ENCODE measurements at places on chromosomes 4 and X.

- no peak for DNase-seq
These were observed 40.0 kb downstream of the MOSPD2 start for GRCh38 chrX:14913241-14913640.

GRCh38 chrX:107683124-107683895 lies 55.0 kb downstream of the PRPS1 start:
- DNase-seq, result no peak

DNA sequence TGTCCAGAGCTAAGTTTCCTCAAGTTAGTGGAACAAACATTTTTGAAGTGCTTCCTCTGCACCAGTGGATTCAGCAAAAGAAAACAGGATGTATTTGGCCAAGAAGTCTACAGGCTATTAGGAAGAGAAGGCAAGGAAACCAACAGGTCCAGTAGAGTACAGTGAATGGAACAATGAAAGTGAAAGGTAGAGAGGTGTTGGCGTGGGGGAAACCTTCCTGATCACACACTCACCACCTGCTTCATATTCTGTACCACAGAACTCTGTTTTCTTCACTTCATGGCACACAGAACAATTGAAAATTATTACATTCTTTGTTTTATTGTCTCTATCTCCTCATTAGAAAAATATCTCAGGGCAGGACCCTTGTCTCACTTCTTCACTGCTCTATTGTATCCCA lies 417.4 kb upstream of the FMR1 start:
- DNase-seq, result no peak

GRCh38 chr4:173698557-173699262 lies 168.7 kb upstream of the HAND2 start:
- no peak for DNase-seq

GRCh38 chr4:61921920-61922319 lies 721.8 kb downstream of the ADGRL3 start:
- DNase-seq, result no peak

DNA sequence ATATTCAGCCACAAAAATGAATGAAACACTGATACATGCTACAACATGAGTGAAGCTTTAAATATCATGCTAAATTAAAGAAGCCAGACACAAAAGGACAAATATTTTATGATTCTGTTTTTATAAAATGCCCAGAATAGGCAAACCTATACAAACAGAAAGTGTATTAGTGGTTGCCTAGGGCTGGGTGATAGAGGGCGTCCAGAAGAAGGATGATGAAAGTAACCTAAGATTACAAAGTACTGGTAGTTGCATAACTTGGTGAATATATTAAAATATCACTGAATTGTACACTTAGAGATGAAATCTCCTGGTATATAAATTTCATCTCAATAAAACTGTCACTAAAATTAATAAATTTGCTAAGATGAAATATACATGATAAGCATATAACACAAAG lies 67.5 kb downstream of the FBXW7 start:
- no peak for DNase-seq

- DNase-seq, result no peak
These were observed 139.9 kb downstream of the RNF150 start for GRCh38 chr4:140993370-140993769.

GRCh38 chr4:75733369-75733768 lies 9.0 kb downstream of the USO1 start:
- DNase-seq, result no peak

- DNase-seq, result no peak
These were observed 24.6 kb upstream of the TBL1X start for GRCh38 chrX:9440116-9440844.

- DNase-seq, result no peak
These were observed 695.4 kb downstream of the ARAP2 start for GRCh38 chr4:35548921-35549320.

DNA sequence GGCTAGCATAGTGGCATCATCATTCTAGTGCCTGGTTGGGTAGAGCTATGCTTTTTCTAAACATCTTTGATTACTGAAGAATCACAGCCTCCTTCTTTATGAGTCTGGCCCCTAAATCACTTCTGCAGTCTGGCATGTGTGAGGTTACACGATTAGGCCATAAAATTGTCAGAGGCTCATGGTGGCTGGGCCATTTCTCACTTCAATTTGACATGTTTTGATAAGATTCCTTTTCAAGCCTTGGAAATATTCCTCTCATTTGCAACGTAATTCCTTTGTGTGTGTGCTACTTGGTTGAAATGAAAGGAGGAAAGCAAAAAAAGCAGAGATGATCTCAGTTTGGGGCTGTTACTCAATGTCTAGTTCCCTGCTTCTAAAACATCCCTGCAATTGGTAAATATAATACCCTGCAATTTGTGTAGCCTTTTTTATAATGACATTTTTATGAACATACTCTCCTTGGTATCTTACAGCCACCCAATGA lies 6.2 kb downstream of the CCKAR start:
- no peak for DNase-seq

GRCh38 chrX:72312311-72312940 lies 6.7 kb upstream of the CITED1 start:
- no peak for DNase-seq

GRCh38 chr4:151857368-151857767 lies 96.6 kb upstream of the GATB start:
- DNase-seq, result no peak

GRCh38 chr4:23931489-23931830 lies 41.6 kb upstream of the PPARGC1A start:
- no peak for DNase-seq

GRCh38 chr4:83890231-83890630 lies 354.3 kb downstream of the GPAT3 start:
- no peak for DNase-seq

- peak; percentile 29 for DNase-seq
These were observed 14.7 kb upstream of the CT55 start for GRCh38 chrX:135185795-135186443.

DNA sequence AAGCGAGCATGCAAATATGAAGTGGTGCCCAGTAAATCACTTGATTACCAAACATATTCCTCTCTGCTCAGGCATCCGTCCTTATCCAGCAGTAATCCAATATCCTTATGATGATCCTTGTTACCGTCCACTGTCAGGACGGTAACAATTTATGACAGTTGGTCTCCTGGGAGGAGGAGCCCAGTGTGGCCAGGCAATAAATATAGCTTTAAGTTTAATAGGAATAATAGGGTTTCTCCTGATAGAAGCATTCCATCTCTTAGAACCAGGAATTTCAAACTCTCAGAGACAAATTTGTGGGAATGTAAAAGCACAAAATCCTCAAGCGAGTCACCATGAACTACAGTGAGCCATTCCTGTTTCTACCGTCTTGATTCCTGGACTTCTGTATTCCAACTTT lies 171.2 kb upstream of the IL15 start:
- DNase-seq, result no peak

- DNase-seq, result no peak
These were observed 17.4 kb upstream of the DCAF8L1 start for GRCh38 chrX:27998666-27999065.

GRCh38 chr4:19857380-19857779 lies 394.3 kb upstream of the SLIT2 start:
- no peak for DNase-seq

DNA sequence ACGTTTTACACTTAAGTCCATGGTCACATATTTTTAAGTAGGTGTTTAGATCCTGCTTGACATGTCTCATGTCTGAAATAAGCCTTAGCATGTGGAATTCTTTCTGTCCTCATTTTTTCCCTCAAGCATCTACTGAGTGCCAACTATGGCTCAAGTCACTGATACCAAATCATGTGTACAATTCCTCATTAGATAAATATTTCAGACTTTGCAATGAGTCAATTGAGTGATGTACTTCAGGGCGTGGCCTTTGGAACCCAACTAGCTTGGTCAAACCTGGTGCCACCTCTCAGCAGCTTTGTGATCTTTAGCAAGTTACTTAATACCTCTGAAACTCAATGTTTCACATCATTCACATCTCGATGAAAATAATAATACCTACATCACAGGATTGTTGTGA lies 12.6 kb upstream of the JADE1 start:
- DNase-seq, result no peak

DNA sequence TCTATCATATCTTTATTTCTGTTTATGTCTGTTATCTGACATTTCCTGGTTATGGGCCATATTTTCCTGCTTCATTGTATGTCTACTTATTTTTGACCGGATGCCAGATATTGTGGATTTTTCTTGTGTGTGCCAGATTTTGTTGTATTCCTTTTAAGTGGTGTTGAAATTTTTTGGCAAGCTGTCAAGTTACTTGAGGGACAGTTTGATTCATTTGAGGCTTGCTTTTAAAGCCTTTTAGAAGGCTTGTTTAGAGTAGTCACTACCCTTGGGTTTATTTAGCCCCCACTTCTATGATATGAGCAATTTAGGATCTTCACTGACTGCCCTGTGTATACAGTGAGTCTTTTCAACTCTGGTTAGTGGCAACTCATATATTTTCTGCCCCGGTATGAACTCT lies 29.2 kb upstream of the NPY2R start:
- DNase-seq, result no peak

- DNase-seq, result no peak
These were observed 464.6 kb downstream of the IL15 start for GRCh38 chr4:142100941-142101340.

DNA sequence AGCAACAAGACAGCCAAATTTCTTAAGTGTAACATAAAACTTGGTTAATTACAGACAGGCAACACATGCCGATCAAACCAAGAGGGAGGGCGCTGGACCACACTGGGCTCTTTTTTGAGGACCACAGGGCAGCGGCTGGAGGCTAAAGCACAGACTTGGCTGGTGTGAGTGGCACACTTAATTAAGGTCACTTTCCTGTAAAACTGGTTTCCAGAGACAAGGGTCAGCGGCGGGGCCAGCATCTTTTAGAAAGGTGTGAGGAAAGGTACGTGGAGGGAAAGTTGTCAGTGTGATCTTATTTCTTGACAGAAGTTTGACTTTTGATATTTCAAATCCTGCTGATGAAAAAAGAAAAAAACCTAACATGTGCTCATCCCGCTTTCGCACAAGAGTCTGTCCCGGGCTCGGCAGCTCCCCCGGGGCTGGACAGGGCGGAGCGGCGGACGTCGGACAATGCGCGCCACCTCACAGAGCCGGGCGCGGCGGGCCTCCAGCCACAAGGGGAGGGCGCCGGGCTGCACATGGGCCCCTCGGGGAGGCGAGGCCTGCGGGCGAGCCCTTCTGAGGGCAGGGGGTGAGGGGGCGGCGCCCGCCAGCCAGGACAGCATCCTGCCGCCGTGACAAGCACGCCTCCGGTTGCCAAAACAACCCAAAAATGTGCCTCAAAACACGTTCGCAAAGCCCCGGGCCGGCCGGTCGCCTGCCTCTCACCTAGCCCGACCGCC lies 660 bp upstream of the HSPA4L start:
- no peak for DNase-seq

GRCh38 chrX:131827935-131828334 lies 195.2 kb upstream of the STK26 start:
- peak; percentile 42 for DNase-seq

- no peak for DNase-seq
These were observed 13.6 kb downstream of the FTHL17 start for GRCh38 chrX:31058284-31058683.

DNA sequence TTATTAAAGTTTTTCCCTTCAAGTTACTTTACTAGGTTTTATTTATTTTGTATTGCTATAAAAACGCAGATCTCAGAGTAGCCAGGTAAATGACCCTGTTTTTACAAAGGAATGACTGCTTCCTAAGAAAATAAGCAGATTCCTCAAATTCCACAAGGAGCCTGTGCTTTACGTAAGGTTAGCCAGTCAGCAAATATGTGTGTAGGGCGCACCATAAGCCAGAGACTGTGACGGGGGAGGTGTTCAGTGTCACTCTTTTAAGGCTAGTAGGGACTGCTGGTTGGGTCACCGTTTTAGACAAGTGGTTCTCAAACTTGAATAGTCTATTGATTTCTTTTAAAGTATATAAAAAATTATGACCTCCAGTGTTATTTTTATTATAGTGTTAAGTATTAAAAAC lies 119.9 kb downstream of the ANK2 start:
- DNase-seq, result no peak

GRCh38 chr4:118351851-118352827 lies 664 bp downstream of the PRSS12 start:
- no peak for DNase-seq

DNA sequence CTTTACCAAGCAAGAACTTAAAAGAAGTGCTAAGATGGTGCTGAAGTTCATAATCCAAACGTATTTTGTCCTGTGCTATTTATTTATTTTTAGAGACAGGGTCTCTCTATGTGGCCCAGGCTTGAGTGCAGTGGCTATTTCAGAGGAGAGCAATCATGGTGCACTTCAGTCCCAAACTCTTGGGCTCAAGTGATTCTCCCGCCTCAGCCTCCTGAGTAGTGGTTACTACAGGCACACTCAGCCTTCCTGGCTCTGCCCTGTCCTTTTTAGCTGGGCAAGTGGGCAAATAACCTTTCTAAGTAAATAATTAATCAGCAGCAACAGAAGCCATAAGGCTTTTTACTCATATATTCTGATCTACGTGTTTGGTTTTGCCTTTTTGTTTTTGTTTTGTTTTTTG lies 2.6 kb downstream of the NSD2 start:
- no peak for DNase-seq

- no peak for DNase-seq
These were observed 35.4 kb upstream of the CRMP1 start for GRCh38 chr4:5928274-5928673.

DNA sequence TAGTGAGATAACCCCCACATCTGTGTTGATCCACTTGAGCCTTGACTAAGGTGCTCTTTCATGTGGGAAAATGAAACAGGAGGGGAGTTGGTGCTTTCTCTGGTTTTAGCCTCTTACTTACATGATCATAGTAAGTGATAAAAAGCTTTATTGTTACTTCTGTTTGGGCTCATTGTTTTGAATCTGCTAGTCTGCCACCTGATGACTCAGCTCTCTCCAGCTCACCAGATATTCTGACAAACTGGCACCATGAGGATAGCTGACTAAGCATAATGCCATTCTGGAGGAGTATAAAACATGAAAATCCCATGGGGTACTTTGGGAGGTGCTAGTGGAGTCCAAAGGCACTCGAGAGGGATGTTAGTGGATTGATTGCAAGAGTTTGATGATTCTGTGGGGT lies 824.0 kb downstream of the RAPGEF2 start:
- no peak for DNase-seq

- DNase-seq, result peak; percentile 17
These were observed 29.5 kb downstream of the DMP1 start for GRCh38 chr4:87679449-87680169.

DNA sequence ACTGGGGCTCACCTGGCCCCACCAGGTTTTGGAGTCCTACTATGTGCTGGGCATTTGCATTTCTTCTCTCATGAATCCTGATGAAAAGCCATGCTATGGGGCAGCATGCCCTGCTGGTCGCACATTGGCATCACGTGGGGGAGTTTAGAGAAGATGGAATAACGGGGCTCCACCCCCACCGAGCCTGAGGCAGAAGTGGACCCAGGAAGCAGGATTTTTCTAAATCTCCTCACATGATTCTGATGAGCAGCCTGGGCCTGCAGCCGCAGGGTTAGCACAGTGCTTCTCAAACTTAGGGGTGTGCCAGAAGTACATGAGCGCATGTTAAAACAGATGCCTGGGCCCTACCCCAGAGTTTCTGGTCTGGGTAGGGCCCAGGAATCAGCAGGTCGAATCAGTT lies 4.6 kb upstream of the SORCS2 start:
- no peak for DNase-seq

DNA sequence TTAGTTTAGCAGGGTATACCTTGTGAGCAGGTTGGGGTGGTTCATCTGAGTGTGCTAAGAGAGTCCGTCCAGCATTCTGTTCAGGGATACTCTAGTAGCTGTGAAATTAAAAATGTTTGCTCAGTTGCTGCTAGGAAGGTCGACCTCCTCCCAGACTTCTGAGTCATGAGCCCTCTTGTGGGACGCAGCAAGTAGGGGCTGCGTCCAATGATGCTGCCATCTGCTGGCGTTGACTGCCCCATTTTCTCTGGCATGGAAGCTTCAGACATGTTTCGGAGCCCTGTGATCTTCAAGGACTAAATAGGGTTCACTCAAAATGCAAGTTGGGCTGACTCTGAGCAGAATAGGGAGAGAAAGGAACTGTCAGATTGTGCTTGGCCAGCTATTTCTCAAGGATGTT lies 201.0 kb upstream of the ARSJ start:
- peak; percentile 33 for DNase-seq
